ENCODE measurements at places on chromosomes 5 and 9. TPM values are rescaled to one million over a fixed set of nuclear protein-coding genes. Genes with fewer than 3 reads are reported as not detected.
A peak's percentile ranks its signal among the peaks of the same experiment; 100 is the strongest.

Gene CCNO
- polyA plus RNA-seq = 6.5 TPM

Gene CER1
- 3.3 TPM for polyA plus RNA-seq

Gene ANKRD20A1
- 6.1 TPM for polyA plus RNA-seq

Gene GHR
- 27.3 TPM for polyA plus RNA-seq

Gene DBH
- polyA plus RNA-seq = 0.90 TPM

Gene SH3RF2
- polyA plus RNA-seq = 5.4 TPM

Gene RORB
- polyA plus RNA-seq = 0.20 TPM

Gene SH3GLB2
- polyA plus RNA-seq = 111 TPM

Gene COL15A1
- polyA plus RNA-seq = 21.6 TPM

Gene GALNT12
- 9.2 TPM for polyA plus RNA-seq

Gene PCDHGA5
- polyA plus RNA-seq = 2.7 TPM

Gene DPYSL3
- 33.8 TPM for polyA plus RNA-seq

Gene SPOCK1
- 7.9 TPM for polyA plus RNA-seq

Gene ANKRD34B
- polyA plus RNA-seq = 0.32 TPM

Gene FABP6
- polyA plus RNA-seq = not detected

Gene DOLK
- 14.4 TPM for polyA plus RNA-seq

DNA sequence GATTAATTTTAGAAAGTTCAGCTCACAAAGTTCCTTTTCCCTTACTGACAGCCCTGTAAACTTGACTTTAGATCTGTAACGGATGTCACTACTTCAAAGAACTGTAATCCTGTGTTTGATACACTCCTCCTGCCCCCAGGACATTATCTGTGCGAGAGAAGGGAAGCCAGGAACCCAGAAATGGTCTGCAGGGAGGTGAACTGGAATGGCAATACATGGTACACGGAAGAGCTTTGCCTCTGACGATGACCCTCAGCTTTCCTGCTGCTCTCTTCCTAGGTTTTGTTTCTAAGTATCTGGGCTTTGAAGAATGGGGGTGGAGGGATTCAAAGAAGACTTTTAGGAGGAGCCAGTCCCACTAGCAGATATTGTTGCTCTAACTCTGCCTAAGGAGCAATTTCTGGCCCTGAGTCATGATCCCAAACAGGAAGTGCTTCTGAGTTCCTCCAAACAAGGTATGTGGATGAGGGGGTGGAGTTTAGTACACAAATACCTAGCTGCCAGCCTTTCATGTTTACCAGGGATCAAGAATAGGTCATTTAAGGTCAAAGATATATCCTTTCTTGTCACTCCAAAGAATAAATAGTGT is 43.4 kb upstream of the TMC1 start:
- no peak for DNase-seq

GRCh38 chr5:120769312-120769872 is 305.3 kb downstream of the PRR16 start:
- no peak for DNase-seq

- DNase-seq = no peak
Measured at GRCh38 chr5:147391781-147392180, 118.1 kb downstream of the DPYSL3 start.

- DNase-seq = no peak
Measured at GRCh38 chr9:112446526-112446925, 40.1 kb upstream of the KIAA1958 start.

GRCh38 chr5:178895615-178896571 is at the start of gene ZFP2:
Gene ZFP2, plus strand, starts transcription at chr5:178895913. Its CDS starts 35,401 bp downstream, at chr5:178931314.
- DNase-seq = peak; percentile 68

GRCh38 chr9:136238342-136238732 is 7.3 kb downstream of the QSOX2 start:
- no peak for DNase-seq

GRCh38 chr9:126605792-126606482 is 7.8 kb upstream of the LMX1B start:
- no peak for DNase-seq

DNA sequence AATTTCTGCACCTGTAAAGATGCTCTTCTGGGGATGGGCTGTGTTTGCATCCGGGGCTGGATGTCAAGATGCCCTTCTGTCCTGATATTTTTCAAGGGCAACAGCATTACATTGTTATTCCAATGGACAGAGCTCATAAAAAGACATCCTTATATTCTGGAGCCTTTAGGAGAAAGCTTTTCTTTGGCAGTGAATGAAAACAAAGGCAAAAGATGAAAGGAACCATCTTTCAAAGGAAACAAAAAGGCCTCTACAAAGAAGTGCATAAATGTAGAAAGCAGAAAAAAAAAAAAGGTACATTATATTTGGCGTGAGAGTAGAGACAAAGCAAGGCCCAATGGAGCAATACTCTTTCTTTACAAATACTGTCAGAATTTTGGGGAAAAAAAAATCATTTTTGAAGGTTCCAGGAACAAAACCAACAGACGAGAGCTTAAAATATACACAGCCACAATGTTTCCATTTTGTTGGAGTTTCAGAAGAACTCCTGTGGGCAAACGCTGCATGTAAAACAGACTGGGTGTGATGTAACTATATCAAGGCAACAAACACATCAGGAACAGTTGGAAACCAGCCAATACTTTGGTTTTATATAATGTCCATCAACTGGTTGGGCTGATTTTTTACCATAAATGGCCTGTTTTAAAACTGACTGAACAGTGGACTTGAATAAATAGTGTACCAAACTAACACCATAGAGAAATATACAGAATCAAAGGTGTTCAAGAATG is 885.6 kb upstream of the DMAC1 start:
- DNase-seq = no peak

DNA sequence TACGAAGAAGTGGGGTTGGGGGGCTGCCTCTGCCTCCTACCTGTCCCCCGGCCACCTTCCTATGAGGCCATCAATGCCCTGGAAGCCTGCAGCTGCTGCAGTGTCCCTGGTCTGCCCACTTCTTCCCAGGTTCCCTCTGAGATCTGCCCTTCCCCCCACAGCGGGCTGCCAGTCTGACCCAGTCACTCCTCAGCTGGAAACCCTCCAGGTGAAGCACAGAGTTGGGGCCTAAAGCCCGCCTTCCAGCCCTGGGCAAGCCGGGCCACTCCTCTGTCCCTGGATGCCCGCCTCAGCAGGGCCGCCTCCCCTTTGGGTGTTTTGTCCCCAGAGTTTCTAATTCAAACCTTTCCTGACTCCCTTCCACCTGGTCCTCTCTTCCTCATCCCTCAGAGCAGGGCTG is 137.0 kb downstream of the RXRA start:
- no peak for DNase-seq

DNA sequence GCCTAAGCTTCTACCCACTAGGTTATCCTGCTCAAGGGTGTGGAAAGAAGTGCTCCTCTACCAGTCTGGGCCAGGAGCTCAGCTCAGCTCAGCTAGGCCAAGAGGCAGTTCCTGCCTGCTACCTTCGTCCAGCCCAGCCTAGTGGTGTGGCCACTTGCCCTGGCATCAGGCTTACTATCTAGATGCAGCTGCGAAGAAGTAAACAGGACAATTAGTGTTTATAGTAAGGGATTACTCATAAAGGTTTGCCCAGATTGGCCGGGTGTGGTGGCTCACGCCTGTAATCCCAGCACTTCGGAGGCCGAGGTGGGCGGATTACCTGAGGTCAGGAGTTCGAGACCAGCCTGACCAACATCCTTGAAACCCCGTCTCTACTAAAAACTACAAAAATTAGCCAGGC is 12.8 kb upstream of the SPATA24 start:
- DNase-seq = no peak

- DNase-seq = no peak
Measured at GRCh38 chr9:116090030-116090770, 63.4 kb upstream of the PAPPA start.

GRCh38 chr9:116312221-116312620 is 158.6 kb downstream of the PAPPA start:
- DNase-seq = no peak

DNA sequence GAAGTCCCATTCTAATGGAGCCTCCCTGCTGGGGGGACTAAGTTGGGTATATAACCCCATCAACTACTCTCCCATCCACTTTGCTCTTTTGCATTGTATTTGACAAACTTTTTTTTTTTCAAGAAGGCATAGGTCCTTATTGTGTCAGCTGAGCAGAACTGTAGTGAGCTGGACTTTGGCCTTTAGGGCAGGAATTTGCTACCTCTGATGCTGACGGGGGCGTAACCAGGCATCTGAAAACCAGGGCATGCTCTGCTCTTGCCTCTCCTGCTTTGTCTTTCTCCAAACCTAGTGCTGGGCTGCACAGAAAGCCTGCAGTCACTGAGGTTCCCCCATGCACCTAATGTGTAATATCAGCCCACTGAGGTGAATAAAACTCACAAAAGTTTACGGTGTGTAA is 49.0 kb downstream of the MSX2 start:
- no peak for DNase-seq

- DNase-seq = no peak
Measured at GRCh38 chr9:132008184-132008803, 71.4 kb downstream of the MED27 start.

DNA sequence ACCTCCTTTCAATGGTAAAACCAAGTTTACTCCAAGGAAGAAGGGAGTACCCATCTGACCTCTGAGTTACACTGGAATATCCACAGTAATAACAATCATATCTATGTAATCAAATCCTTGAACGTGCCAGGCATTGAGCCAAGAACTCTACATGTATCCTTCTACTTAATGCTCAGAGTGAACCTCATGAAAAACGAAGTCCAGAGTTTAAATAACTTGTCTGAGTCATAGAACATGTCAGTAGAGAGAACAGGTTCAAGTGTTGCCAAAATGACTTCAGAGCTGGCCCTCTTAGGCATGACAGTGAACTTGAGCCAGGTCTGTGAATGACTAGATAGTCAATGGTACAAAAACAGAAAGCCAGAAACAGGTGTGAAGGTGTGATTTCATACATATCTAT is 164.1 kb upstream of the ZNF618 start:
- DNase-seq = no peak

DNA sequence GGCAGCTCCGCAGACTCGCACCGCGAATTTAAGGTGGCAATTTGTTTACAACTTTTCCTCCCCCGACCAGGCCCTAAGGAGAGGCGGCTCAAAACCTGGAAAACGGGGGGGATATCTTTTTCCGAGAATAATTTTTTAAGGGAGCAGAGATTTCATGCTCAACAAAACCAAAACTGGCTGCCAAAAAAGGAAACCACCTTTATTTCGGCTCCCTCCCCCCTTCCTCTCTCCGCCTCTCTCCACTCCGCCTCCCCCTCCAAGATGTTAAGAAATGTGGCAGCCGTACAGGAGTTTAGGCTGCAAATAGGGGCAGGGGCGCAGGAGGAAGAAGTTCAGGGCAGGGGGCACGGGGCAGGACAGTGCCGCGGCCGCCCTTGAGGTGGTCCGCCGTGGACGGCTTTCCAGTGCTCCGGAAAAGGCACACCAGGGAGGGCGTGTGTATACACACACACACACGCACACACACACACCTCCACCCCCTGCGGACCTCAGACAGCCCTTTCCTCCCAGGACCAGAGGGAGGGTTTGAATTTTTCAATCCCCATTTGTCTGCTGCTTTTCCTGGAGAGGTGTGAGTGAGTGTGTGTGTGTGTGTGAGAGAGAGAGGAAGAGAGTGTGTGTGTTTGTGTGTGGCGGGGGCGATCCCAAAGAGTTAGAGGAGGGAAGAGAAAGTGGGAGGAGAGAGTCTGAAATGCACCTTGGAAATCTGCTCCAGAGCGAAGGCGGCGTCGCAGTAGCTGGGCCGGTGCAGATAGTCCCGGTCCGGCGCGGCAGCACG is 9.1 kb downstream of the PTCH1 start:
- DNase-seq = peak; percentile 70

DNA sequence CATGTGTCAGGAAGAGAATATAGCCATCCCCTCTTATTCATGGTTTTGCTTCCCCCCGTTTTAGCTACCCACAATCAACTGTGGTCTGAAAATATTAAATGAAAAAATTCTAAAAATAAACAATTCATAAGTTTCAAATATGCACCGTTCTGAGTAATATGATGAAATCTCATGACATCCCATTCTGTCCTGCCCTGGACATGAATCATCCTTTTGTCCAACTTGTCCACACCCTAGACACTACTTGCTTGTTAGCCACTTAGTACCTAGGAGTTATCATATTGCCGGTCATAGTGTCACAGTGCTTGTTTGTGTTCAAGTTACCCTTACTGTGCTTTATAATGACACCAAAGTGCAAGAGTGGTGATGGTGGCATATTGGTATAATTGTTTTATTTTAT is 113.5 kb downstream of the CAAP1 start:
- no peak for DNase-seq

- no peak for DNase-seq
Measured at GRCh38 chr9:18194316-18194715, 279.6 kb upstream of the ADAMTSL1 start.

DNA sequence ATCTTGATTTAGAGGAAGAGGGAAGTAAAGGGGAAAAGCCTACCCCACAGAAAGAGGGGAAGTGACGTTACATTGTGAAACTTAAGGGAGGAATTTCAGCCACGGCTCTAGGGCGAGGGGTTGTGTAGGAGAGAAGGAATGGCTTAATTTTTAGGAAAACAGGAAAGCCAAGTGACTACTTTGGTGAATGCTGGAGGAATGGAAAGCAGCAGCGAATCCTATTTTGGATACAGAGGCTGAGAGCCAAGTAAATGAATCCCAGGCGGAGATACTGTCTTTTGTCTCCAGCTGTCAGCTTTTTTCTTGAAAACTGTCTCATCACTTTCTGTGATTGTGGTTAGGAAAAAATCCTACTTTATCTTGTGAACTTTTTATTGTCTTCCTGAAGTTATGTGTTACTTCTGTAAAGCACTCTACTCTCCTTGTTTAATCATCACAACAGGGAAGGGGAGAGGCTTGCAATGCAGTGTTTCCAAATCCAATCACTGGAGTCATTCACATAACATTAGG is 188.4 kb downstream of the TSSK1B start:
- no peak for DNase-seq

DNA sequence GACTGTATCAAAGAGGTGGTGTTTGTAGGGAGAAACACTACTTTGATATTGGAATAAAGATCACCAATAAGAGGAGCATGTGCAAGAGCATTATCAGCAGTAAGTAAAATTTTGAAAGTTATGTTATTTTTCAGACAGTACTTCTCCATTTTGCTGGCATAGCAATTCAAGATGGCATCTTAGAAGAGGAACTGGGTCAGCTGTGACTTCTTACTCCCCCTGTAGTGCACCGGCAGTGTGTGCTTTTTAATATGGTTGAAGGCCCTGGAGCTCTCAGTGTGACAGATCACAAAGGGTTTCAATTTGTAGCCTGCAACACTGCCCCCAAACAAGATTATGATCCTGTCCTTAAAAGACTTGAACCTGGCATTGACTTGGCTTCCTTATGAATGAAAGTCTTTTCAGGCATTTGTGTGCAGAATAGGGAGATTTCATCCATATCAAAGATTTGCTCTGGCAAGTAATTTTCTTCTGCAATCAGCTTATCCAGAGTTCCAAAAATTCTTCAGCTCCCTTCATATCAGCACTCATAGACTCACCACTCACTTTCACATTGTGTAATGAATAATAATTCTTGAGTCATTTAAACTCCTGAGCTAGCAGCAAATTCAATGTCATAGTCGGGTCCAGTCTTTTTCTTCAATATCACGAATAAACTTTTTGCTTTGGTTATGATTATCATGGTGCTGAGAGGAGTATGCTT is 105.7 kb upstream of the MAMDC2 start:
- DNase-seq = no peak

- DNase-seq = no peak
Measured at GRCh38 chr9:113179839-113180238, 29.0 kb downstream of the SLC31A2 start.

GRCh38 chr9:107842530-107842929 is 353.0 kb upstream of the KLF4 start:
- no peak for DNase-seq

- DNase-seq = no peak
Measured at GRCh38 chr5:43298443-43298842, 14.8 kb downstream of the HMGCS1 start.

GRCh38 chr5:33315189-33315588 is 125.6 kb upstream of the TARS1 start:
- no peak for DNase-seq

Data from left kidney (tissue), 8 donors.